Activated T-cell treated with anti-CD3 and anti-CD28 coated beads, Interleukin-2, amount 50 U/mL, for 24 hours (primary cell): ENCODE measurements at places on chromosomes 7 and 10.

GRCh38 chr10:96829029-96829773, 2.9 kb upstream of the LCOR start:
- no peak for DNase-seq
- no peak overlapping the region for H3K4me3 ChIP-seq
- no peak overlapping the region for H3K27ac ChIP-seq
- no peaks in the 10 kb centered on the region for H3K27me3 ChIP-seq
- H3K4me1 ChIP-seq, result peaks cover 26% of the 10 kb centered on the region

- no peak overlapping the region for H3K4me3 ChIP-seq
- peaks cover 39% of the 10 kb centered on the region for H3K36me3 ChIP-seq
- no peaks in the 10 kb centered on the region for H3K27me3 ChIP-seq
- H3K4me1 ChIP-seq, result no peaks in the 10 kb centered on the region
- no peak for DNase-seq
- H3K27ac ChIP-seq, result no peak overlapping the region
These were observed 311.4 kb upstream of the LRGUK start for GRCh38 chr7:133815611-133816210.

- no peaks in the 10 kb centered on the region for H3K27me3 ChIP-seq
- H3K4me3 ChIP-seq, result no peak overlapping the region
These were observed 247.3 kb upstream of the AOAH start for GRCh38 chr7:36971515-36972139.

DNA sequence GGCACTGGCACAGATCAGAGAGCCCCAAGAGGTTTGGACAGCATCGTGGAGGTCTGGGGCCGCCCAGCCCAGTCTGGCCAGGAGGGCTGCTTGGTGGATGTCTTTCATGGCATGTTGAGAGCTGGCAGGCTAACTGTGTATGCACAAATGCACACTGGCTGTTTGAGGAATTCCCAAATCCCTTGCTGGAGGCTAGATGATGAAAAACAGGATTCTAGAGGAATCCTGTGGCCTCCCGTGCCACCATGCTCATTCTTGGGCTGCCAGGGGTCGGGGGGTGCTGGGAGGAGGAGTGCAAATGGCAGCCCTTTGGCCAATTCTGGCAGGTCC, 26.5 kb downstream of the LEP start:
- H3K36me3 ChIP-seq, result no peaks in the 10 kb centered on the region
- peaks cover 2% of the 10 kb centered on the region for H3K4me1 ChIP-seq
- peaks cover 38% of the 10 kb centered on the region for H3K27me3 ChIP-seq
- DNase-seq, result no peak
- no peak overlapping the region for H3K4me3 ChIP-seq

DNA sequence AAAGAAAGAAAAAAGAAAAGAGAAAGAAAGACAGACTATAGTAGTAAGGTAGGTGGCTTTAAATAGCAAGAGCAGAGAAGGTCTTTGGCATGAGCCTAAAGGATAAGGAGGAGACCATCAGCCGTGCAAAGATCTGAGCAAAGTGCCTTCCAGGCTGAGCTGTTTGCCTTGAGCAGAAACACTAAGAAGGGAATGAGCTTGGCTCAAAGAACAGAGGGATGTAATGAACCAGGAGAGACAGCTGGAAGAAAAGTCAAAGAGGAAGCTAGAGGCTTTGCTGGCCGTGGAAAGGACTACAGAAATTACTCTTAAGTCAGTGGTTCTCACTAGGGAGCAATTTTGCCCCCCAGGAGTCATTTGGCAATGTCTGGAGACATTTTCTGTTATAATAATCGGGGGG, 228.6 kb downstream of the FGFR2 start:
- no peaks in the 10 kb centered on the region for H3K27me3 ChIP-seq
- H3K4me3 ChIP-seq, result no peak overlapping the region
- H3K27ac ChIP-seq, result no peak overlapping the region
- no peaks in the 10 kb centered on the region for H3K36me3 ChIP-seq
- no peaks in the 10 kb centered on the region for H3K4me1 ChIP-seq

GRCh38 chr7:149626972-149627371, 129.4 kb upstream of the ZNF746 start:
- H3K27me3 ChIP-seq, result peaks cover 10% of the 10 kb centered on the region
- H3K27ac ChIP-seq, result no peak overlapping the region
